ENCODE measurements at places on chromosomes 13 and 19. TPM values are rescaled to one million over a fixed set of nuclear protein-coding genes. Genes with fewer than 3 reads are reported as not detected.
A peak's percentile ranks its signal among the peaks of the same experiment; 100 is the strongest.

DNA sequence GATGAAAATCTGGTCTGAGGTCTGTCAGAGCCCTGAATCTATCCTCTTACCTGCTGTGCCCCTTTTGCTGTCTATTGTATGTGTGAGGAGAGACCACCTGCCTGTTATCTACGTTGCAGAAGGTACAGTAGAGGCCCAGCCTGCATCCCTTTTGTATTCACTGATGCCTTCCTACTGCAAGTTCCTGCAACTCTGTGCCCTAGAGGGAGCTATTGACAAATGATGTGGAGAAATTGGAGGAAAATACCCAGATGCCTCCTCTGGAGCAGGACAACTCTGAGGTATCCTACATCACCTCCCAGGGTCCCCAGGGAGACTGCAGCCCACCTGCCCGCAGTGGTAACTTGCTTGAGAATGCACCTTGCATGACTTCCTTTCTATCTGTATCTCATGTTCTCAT, 33.7 kb downstream of the SIAH3 start:
- no peak for DNase-seq

- DNase-seq = no peak
These were observed 8.1 kb upstream of the ARRDC2 start for GRCh38 chr19:17999684-18000479.

DNA sequence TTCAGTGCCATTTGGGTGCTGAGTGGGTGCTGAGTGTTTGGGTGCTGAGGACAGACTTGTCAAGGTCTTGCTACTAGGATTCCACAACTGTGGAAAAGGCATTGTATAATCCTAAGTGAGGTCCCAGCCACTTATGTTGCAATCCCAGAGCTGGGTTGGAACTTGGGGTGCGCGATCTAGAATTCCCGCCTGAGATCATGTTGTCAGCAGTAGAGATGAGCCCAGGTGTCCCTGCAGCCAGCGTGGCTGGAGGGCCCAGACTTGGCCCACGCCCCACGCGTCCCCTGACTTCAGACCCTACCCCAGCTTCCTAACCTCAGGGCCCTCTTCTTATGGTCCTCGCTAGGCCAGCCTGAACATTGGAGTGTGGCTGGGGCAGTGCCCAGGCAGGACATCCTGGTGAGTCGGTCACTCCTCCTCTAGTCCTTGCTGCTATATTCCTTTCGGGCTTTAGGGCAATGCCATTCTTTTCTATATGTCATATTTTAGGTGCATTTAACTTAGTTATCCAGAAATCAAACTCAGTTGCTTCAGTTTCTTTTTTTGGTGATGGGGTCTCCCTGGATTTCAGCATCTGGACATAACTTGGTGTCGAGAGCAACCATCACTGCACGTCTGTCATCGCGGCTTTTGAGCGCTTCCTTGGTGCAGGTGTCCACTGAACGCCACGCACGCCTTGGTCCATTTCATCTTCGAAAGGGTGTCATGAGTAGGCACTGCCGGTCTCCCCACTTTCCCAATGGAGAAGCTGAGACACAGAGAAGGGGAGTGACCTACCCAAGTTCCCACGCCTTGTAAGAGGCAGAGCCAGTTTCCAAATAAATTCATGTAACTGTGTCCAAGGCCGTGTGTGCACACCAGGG, 46.4 kb upstream of the F7 start:
- peak; percentile 26 for DNase-seq

The INSL3 gene
- not detected for total RNA-seq

The KIR2DL4 gene
- total RNA-seq = not detected
